NCI-H1436 (cell line): ENCODE measurements at places on chromosomes 3 and 15.

- no peak for DNase-seq
Observed at GRCh38 chr3:108130701-108131474, 40.1 kb upstream of the CD47 start.

DNA sequence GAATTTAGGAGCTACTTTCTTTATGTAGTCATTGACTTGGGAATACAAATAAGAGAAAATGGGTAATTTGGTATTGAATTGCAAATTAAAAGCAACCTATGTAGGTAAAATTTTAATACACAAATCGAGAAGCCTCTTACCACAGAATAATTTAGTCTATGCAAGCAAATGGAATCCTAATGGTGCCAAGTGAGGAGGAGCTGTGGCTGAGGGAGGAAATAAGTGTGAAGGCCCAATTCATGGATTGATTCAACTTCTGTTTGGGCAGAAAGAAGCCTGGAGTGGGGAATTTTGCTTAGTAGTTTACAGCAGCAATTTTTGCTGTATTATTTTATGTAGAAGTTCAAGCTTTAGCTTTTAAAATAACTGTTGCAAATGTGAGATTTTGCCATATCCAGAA, 291.9 kb downstream of the OXSM start:
- no peak for DNase-seq

DNA sequence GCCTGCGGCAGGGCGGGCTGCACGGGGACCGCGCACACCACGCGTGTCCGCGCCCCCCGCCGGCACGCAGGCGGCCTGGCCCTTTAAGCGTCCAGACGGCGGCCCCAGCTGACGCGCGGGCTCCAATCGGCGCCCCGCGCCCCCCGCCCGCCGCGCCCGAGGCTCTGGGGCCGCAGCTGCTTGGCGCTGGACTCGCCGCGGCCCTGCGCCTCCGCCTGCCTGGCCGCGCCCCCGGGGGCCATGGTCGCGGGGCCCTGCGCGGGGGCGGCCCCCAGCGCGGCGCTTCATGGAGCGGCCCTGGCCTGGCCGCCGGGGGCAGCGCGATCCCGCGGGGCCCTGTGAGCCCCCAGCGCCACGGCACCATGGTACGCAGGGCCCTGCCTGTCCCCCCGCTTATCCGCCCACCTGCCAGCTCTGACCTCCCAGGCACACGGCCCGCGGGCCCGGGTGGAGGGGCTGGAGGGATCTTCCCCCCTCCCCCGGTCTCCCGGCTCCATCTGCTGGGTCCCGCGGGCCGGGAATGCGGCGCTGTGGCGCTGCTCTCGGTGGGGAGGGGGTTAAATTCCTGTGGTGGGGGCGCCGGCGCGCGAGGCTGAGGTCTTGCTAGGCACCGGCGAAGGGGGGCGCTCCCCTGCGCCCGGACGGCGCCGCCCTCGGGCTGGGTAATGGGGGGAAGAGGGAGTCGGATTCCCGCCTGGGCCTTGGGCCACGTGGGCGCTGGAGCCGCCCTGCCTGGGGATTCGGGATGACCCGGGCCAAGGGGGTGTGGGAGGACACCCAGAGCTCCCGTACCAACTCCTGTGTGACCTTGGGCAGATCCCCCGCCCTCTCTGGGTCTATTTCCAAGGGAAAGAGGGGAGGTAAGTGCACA, 1.1 kb downstream of the ZBTB47 start:
- DNase-seq, result no peak

DNA sequence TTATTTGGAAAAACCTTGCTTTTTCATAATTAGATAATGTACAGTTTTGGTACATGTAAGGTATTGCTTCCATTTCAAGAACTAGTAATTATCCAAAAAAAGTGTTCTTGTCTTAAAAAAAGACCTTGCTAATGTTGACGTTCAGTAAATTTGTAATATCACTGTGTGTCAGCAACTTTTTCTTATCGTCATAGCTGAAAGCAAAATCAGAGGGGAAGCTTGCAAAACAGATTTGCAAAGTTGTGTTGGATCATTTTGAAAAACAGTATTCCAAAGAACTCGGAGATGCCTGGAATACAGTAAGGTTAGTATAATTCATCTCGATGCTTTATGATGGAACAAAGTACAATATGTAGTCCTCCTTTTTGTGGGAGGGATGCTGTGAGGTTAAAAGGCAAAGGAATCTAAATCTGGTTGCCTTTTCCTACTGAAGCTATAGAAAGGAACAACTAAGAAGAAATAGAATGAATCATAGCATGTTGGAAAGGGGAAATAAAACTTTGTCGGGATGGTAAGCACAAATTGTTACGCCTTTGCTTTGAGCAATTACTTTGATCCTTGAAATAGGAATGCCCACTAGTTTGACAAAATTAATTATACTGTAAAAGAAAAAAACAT, 1.5 kb downstream of the NSUN3 start:
- DNase-seq, result no peak

DNA sequence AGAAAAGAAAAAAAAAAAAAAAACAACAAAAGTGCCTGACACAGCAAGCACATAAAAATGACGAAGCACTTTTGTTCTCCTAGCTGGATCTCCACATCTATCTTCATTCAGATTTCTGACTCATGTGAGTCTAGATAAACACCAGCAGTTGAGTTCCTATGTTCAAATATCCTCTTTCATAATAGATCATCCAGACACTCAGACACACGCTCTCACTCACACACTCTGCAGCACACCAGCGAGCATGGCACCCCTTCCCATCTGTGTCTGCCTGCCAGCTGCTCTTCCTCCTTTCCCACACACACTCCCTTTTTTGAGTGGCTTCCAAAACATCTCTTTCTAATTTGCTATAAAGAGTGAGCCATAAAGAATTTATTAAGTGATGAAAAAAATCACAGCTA, 19.8 kb upstream of the CELF6 start:
- DNase-seq, result no peak

GRCh38 chr3:15221574-15222217, 15.7 kb downstream of the CAPN7 start:
- no peak for DNase-seq

DNA sequence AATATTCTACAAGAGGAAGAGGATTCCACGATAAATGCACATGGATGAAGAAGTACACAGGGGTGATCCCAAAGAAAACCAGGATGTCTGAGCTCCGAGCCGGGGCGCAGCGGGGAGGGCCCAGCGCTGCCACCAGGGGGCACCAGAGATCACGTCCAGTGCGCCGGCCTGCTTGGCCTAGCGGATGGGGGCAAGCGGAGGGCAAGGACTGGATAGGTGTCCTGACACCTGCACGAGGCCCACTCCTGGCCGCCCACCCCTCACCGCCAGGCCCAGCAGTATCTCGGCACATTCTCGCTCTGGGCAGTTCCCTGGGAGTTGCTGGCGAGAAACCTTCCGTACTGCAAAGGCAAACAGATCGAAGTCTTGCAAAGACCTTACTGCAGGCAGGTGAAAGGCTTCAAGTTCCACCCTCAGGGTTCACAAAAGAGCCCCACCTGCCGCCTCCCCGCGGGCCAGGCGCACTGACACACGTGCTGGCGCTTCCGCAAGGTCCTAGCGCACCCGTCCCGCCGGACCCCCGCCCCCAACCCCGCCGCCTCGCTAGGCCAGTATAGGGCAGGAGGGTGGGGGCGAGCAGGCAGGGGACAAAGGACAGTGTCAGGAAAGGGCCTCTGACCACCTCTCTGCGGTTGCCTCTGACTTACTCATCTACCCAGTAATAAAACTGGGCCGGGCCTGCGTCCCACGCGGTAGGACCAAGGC, 3.3 kb downstream of the ANKRD63 start:
- DNase-seq, result peak; percentile 43

GRCh38 chr3:155585384-155585783, 159.5 kb downstream of the PLCH1 start:
- no peak for DNase-seq

- DNase-seq, result no peak
Observed at GRCh38 chr3:9815986-9816385, 5.9 kb downstream of the TTLL3 start.

- no peak for DNase-seq
Observed at GRCh38 chr3:184703657-184704056, 8.2 kb downstream of the MAGEF1 start.

DNA sequence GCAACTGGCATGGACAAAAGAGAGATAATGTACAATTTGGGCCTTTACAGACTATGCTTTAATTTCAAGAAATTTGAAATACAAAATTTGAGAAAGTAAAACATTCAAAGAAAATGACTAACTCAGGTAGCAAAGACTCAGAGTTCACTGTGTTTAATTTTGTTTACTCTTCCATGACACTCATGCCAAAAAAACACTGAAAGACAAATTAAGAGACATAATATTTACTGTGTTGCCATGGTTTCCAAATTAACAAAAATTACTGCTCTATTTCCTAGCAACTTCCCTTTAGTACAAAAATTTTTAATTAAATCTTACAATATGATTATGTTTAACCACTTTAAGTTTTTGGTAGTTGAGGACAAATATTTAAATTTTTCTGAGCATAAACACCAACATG, 29.6 kb downstream of the LRRFIP2 start:
- DNase-seq, result peak; percentile 20

- DNase-seq, result no peak
Observed at GRCh38 chr3:82128271-82128670, 366.8 kb upstream of the GBE1 start.

- no peak for DNase-seq
Observed at GRCh38 chr3:39810647-39811161, 1.3 kb downstream of the MYRIP start.

DNA sequence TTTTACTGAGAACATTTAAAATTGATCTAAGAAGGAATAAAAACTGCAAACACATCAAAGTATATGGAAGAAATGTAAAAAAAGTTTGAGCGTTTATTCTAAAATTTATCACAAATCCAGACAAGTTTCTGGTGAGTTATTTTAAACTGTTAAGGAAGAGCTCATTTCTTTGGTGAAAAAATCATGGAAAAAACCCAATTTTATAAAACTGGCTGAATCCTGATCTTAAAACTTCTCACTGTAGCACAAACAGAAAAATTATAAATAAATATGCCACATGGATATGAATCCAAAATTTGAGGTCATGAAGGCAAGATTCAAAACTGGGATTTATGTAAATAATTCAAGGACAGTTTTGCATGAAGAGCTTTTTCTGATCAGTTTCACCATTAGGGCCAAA, 205.1 kb upstream of the RGMA start:
- no peak for DNase-seq

DNA sequence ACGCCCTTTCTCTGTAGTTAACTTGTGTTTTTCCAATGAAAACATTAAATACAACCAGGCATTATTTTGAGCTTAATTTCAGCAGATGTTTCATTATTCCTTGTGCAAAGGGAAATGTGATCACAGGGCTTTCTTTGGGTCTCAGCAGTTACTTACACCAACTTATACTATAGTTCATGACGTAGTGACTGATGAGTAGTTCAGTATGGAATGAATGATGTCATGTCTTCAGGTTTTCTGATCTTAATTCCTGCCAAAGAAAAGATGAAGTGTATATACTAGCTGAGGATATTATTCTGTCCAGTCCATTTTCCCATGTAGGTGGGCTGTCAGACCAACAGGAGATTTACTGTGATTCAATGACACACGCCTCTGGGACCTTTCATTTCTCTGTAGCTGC, 61.3 kb downstream of the MYRIP start:
- no peak for DNase-seq

GRCh38 chr15:77696871-77697270, 64.2 kb upstream of the LINGO1 start:
- no peak for DNase-seq

GRCh38 chr3:193842029-193842798, 249.2 kb downstream of the OPA1 start:
- no peak for DNase-seq

DNA sequence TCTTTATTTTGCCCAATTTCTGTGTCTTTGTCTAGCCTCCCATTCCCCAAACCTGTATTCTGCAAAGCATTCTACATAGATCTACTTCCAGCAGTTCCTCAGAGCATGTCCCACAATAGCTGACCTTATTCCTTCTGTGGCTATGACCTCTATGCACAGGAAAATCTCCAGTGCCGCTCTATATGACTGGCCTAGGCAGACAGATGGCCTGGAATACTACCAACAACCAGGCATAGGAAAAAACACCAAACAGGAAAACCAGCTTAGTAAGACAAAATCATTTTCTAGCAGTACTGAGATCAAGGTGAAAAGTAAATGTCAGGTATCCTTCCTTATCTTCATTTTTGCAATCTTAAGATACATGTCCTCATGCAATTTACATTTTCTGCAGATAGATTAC, 1115.0 kb downstream of the IGSF11 start:
- no peak for DNase-seq
